ENCODE measurements at places on chromosomes 12 and 14.

DNA sequence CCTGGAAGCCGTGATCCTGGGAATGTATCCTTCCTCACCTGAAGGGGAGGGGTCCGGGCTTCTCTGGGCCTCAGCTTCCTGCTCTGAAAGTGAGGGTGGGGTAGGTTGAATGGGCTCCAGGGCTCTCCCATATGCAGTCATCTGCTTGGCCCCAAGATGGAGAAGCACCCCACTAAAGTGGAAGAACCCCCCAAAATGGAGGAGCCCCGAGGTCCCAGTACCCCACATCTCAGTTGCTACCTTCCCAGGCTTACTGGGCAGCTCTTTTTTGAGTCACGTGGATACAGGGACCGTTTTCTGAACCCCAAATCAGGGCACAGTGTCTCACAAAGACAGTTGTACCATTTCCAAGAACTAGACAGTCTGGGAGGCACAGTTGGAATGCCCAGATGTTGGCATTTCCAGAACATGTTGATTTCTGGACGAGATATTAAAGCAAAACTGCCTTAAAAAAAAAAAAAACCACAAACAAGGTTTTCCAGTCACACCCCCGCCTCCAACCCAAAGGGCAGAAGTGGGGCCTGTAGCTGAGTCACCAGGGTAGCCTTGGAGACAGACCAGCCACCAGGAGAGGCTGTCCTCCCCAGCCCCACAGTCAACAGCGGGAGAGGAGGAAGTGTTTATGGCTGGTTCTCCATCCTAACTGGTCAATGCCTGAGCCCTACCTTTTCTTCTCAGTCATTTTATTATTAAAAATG lies 12.1 kb downstream of the VASH1 start:
- DNase-seq: peak; percentile 78

DNA sequence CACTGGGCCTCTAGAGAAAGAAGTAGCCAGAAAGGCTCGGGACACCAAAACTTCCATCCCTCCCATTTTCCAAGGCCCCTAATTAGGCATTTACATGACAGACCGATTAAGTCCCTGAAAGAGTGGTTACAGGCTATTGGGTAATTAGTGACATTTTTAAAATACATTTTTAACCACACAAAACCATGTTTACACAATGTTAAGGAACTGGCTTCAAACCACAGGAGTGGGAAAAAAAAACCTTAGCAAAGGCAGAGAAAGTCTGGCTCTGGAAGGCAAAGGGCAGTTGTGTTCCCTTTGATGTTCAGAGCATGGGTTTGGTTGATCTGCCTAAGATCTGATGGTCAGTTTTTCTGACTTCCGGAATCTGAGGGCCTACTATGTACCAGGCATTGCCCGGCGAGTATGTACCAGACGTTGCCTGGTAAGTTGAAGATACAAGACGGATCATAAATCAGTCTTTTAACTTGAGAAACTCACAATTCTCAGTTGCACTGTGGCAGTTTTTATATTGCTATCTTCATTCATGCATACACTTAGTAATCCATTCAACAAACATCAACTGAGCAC lies 576.5 kb downstream of the MED13L start:
- no peak for DNase-seq

- DNase-seq: peak; percentile 60
Measured at GRCh38 chr12:49367381-49368239, at the start of gene SPATS2. TSS of gene SPATS2 (plus strand) at chr12:49367462. CDS start at chr12:49461013, 93,551 bp downstream.

DNA sequence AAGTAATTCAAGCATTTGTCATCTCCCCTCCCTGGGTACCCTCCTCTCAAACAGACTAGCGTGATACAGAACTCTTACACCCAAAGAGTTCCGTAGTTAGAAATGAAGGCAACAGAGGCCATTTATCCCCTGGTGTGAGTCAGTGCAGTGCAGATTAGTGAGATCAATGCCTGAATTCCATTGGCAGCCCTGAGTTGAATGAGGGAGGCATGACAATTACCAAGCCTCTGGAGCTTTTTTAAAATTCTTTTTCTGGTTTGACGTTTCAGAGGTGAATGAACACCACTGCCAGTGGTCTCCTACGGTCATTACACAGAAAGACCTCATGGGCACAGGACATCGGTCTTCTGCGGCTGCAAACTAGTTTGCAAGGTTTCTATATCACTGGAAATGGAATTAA lies 94.4 kb downstream of the PRIMA1 start:
- no peak for DNase-seq

DNA sequence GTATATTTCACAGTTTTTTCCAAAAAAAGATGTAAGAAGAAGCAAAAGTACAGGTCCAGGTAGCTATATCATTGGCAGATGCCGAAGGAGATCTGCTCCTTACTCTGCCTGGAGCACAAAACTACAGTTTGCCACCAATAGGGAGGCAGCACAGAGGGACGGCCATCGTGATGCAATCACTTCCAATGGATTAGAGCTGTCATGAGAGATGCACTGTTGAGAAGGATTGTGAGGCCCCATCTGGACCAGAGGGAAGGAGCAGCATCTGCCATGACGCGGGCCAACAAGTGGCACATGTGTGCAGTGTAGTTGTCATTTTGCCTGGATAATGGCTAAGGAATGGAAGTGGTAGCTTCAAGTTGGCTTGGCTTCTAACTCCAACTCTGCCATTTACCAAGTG lies 318.8 kb upstream of the FKBP4 start:
- DNase-seq: no peak

- DNase-seq: no peak
Measured at GRCh38 chr12:89344862-89345202, 7.5 kb downstream of the DUSP6 start.

GRCh38 chr14:99230208-99231151 lies 41.5 kb downstream of the BCL11B start:
- DNase-seq: no peak

DNA sequence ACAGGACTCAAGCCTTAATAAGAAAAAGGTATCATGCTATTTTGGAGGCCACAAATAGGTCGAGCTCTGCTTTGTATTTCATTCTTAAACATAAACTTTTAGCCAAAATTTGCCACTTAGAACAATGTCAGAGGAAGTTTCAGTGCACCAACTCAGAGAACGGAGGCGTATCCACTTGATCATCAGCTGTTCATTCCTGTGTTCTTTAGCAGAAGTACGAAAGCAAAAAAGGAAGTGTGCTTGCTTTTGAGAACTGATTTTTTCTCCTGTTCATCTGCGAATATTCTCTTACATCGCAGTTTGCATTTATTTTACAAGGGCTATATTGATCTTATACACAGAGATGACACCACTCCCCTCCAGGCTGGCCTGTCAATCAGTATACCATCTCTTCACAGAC lies 188.6 kb upstream of the SOX5 start:
- no peak for DNase-seq

DNA sequence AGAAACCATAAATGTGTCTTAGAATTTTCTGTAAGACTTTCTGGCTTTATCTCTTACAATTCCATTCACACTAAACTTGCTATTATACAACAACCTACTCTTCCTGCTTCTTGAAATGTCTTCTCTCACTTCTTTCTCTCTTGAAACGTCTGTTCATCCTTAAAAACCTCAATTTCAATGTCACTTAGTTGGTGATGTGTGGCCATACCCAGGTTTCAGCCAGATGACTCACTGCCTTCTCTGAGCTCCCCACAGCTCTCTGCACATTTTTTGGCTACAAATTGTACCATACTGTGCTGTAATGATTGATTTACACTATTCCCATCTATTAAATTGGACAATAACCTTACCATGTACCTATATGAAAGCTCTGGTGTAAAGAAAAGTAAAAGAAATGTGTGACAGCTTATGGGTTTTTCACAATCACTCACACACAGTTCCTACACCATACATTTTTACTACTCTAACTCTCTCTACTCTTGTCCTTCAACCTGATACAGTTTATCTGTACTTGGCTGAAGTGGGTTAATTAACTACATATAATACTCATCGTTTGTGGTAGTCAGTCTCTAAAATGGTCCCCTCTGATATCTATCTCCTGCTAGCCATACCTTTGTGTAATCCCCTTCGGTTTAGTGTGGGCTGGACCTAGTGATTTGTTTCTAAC lies 222.1 kb downstream of the NELL2 start:
- no peak for DNase-seq

- DNase-seq: no peak
Measured at GRCh38 chr14:96581026-96581425, 78.8 kb downstream of the PAPOLA start.

DNA sequence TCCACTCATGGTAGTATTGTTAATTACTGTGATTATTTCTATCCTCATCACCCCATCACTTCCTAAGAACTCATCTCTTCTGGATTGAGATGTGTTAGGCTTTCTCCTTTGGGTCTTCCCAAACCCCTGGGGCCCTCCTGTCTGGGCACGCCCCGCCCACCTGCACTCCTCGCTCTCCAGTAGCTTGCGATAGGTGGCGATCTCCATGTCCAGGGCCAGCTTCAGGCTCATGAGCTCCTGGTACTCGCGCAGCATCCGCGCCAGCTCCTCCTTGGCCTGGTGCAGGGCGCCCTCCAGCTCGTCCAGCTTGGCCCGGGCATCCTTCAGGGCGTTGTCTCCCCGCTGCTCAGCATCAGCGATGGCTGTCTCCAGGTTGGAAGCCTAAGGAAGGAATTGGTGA lies 6.8 kb downstream of the KRT71 start:
- DNase-seq: no peak

DNA sequence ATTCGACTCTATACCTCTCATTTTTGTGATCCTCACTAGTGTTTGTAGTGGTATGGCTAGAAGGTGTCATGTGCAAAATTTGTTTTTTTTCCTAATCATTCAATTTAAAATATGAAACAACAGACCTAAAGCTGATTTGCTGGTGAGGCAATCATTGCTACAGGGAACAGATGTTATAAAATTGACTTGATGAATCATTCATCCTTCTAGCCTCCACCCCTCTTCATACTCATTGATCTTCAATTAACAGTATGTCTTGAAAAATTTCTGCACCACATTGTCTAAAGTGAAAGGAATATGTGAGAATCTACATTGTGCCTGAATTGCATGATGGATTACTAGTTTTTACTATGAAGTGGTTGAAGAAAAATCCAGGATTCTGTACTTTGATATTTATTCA lies 349.0 kb upstream of the NAV3 start:
- DNase-seq: no peak

- DNase-seq: peak; percentile 72
Measured at GRCh38 chr14:35814371-35815005, 5.4 kb upstream of the RALGAPA1 start.

GRCh38 chr12:68324531-68324930 lies 7.6 kb downstream of the MDM1 start:
- no peak for DNase-seq

- DNase-seq: no peak
Measured at GRCh38 chr12:113418213-113418879, 3.8 kb upstream of the SDSL start.

- DNase-seq: no peak
Measured at GRCh38 chr12:14279845-14280244, 85.6 kb upstream of the ATF7IP start.

GRCh38 chr12:124578854-124579253 lies 11.4 kb upstream of the NCOR2 start:
- no peak for DNase-seq

- DNase-seq: peak; percentile 49
Measured at GRCh38 chr12:103269946-103270345, 225.8 kb downstream of the C12orf42 start.

DNA sequence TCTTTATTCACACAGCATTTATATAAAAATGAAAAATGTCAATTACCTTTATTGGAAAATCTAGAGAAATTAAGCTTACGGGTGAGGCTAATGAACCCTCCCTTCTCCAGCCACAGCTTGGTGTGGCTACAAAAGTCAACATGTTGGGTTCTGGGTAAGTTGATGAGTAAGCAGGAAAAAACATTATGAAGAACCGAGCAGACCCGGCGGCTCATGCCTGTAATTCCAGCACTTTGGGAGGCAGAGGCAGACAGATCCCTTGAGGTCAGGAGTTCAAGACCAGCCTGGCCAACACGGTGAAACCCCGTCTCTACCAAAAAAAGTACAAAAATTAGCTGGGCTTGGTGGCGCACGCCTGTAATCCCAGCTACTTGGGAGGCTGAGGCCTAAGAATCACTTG lies 10.9 kb downstream of the NAA25 start:
- DNase-seq: no peak

DNA sequence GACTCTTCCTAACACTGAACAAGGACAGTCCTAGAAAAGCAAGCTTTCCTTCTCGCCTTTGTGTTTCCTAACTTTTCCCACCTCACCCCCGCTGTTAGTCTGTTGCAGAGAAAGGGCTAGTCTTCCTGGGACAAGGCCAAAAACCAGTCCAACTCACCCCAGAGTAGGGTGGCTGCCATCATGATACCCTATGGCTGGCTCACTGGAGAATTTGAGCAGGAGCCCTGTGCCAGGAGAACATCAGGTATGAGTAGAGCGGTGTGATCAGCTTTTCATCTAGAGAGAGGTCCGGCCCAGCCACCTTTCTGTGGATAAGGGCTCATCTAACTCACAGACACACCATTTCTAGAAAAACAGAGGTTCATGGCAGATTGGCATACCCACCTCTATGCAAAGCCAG lies 16.7 kb upstream of the ZFP36L1 start:
- DNase-seq: no peak

- DNase-seq: no peak
Measured at GRCh38 chr14:65676361-65677014, 264.0 kb downstream of the FUT8 start.

GRCh38 chr12:77772676-77773298 lies 57.9 kb upstream of the NAV3 start:
- DNase-seq: no peak

- DNase-seq: peak; percentile 10
Measured at GRCh38 chr12:123388951-123389559, 5.1 kb downstream of the KMT5A start.

- peak; percentile 90 for DNase-seq
Measured at GRCh38 chr12:131869871-131870418, 24.5 kb upstream of the ULK1 start.

DNA sequence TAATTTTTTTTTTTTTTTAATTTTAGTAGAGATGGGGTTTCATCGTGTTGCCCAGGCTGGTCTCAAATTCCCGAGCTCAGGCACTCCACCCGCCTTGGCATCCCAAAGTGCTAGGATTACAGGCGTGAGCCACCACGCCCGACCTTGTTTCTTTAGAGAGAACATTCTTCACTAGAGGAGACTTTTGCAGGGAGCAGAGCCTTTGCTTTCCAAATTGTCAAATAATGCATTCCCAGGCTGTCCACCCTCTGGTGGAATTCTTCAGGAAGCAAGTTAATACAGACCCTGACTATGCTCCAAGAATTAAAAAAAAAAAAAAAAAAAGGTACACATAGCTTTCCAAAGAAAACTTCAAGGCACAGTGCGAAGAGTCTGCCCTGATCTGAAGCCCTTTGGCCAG lies 6.8 kb downstream of the ALDH1L2 start:
- no peak for DNase-seq

DNA sequence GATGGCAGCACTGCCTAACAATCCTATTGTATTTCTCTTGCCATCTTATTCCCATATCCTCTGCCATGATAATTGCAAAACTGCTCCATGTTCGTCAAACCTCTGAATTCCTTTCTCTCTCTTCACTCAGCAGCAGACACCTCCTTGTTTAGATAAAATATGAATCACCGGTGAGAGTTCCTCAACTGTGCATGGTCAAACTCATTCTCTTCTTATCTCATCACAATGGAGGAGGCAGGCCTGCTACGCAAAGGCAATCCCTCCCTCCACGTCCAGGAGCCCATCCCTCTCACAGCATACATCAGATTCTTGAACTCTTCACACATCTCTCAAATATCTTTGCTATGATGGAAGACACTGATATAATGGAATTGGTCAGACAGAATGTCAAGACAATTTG lies 90.1 kb upstream of the DAAM1 start:
- DNase-seq: peak; percentile 97

- peak; percentile 81 for DNase-seq
Measured at GRCh38 chr14:91177073-91178034, 63.5 kb downstream of the DGLUCY start.
